HuH-7.5 (cell line): ENCODE measurements at places on chromosomes 1 and 21.

- DNase-seq: no peak
Observed at GRCh38 chr1:91537281-91537986, 36.8 kb downstream of the CDC7 start.

DNA sequence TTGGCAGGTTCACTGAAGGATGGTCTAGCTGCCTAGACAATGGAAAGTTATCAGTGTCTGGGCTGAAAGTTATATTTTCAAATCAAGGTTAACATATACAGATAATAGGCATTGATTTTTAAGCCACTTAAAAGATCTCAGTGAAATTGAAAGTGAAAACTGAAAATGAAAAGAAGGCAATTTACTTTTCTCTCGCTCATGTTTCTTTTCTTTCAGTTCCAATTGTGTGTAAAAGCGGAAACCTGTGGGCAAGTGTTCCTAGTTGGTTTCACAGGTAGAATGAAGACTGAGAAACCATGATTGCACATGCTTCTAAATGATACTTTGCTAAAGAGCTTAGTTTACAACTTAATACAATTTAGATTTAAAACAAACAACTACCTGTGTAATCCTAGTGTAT is 383.7 kb downstream of the ZP4 start:
- no peak for DNase-seq

DNA sequence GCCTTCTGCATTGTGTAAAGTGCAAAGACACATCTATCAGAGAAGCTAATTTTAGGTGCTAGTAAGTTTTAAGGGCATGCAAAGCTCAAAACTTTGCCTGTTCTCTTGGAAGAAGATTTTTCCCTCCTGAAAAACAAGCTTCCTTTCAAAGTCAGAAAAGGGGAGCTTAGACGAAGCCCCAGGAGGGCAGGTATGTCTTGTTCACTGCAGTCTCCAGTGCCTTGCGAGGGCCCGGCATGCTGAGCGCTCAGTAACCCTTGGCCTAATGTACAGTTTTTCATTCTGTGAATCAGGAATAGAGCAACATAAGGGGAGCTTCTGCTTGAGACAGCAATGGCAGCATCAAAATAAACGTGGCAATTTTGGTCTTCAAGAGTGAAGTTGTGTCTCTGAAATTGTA is 35.0 kb downstream of the GALNT2 start:
- no peak for DNase-seq

DNA sequence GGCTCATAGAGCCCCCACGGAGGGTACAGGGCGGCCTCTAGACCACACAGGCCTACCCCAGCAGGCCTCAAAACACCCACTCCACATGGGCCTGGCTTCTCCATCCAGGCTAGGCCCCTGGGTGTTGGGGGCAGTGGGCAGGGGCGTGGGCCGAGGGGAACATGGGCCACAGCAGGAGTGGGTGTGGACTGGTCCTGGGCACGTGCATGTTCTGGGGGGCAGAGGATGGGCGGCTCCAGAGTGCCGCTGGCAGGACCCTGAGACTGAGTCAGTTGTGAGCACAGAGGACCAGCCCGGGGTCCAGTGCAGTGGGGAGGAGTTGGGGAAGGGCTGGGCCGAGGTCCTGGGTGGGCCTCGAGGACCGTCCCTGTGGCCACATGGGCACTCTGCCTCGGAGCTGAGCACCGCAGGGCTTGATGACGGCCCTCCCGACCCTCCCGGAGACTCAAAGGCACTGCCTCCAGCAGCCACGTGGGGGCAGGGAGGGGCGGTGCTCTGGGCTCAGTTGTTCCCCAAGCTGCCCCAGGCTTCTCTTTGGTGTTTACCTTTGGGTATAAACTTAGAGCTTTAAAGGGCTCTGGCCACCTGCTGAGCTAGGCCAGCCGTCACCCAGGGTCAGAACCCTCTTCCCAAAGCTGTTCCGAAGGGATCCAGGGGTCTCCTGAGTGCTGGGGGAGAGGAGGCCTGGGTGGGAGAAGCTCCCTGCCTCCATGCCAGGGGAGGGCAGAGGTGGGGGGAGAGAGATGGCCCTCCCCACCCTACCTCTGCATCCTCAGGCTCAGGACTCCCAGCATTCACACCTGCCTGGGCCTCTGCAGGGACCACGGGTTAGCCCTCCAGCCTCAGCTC is 79.9 kb downstream of the MORN1 start:
- DNase-seq: peak; percentile 76

- DNase-seq: no peak
Observed at GRCh38 chr1:203915811-203916210, 54.4 kb downstream of the SNRPE start.

GRCh38 chr1:11132563-11133293 is 33.1 kb upstream of the EXOSC10 start:
- DNase-seq: no peak

- DNase-seq: no peak
Observed at GRCh38 chr21:40011371-40011770, 144.1 kb downstream of the PCP4 start.

- DNase-seq: peak; percentile 86
Observed at GRCh38 chr1:6424619-6425593, at the start of gene ESPN. Gene ESPN, plus strand, starts transcription at chr1:6424776. Its CDS starts 180 bp downstream, at chr1:6424956.

DNA sequence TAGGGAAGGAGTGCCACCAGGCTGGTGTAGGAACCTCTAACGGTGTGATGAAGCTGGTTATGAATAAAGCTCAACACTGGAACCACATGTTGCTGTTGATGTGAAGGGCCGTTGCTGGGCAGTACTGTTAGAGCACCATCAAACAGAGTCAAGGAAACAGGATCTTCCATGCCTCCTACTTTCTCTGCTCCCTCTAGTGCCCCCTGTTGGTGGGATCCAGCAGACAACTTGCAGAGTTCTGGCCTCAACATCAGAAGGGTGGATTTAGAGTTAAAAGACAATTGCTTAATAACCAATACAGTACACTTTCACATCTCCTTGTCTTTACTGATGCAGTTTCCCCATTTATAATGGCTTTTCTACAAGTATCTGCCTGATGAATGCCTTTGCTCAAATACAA is 336.4 kb downstream of the NTNG1 start:
- DNase-seq: no peak

GRCh38 chr1:82978461-82979324 is 1020.2 kb downstream of the TTLL7 start:
- no peak for DNase-seq

DNA sequence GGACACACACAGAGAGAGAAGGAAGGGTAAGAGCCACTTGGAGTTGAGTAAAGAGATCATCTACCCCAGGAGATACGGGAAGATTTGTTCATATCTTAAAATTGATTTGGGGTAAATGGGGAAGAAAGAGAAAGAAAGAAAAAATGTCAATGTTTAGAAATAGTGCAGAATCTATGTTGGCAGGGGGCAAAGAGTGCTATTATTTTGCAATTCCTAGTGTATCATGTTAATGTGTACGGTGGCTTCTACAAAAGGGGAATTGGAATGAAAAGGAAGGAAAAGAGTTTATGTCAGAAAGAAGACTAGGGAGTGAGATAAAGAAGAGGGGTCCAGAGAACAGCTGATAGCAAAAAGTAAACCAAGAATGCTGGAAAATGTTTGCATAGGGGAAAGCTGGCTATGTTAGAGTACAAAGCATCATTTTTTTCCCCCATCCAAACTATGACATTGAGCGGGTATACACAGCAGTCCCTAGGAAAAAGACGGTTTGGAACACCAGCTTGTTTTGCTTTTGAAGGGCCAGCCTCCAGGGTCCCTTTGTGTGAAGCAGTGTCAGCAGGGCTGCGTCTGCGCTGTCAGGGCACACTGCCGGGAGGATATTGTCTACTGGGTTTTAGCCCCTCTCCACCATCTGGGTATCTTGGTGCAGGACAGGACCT is 10.8 kb downstream of the LRRC8D start:
- DNase-seq: no peak

DNA sequence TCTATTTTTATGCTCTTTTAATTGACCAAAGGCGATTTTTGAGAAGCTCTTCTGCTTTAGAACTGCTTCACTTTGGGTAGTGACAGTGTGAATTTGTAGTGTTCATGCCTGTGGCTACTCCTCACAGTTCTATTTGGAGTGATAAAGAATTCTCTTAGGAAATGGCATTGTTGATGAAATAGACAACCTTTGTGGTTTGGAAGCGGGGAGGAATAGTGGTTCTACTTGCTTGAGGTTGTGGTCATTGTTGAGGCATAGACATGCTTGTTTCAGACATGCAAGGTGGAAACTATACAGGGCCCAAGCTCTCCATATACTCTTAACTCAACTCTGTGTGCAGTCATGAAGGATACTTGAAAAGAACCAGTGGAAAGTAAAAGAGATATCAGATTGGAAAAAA is 481.1 kb upstream of the NEGR1 start:
- DNase-seq: no peak

- DNase-seq: no peak
Observed at GRCh38 chr1:192771341-192771740, 37.5 kb upstream of the RGS2 start.

DNA sequence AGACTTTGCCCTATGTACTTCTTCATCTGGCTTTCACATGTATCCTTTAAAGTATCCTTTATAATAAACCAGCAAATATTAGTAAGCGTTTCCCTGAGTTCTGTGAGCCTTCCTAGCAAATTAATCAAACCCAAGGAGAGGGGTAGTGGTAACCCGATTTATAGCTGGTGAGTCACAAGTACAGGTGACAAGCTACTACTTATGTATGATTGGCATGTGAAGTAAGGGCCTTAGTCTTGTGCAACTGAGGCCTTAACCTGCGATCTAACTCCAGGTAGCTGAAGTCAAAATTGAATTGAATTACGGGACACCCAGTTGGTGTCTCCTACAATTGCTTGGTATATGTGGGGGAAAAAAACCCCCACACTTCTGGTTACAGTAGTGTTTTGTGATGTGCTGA is 26.0 kb downstream of the SLC16A1 start:
- DNase-seq: no peak

DNA sequence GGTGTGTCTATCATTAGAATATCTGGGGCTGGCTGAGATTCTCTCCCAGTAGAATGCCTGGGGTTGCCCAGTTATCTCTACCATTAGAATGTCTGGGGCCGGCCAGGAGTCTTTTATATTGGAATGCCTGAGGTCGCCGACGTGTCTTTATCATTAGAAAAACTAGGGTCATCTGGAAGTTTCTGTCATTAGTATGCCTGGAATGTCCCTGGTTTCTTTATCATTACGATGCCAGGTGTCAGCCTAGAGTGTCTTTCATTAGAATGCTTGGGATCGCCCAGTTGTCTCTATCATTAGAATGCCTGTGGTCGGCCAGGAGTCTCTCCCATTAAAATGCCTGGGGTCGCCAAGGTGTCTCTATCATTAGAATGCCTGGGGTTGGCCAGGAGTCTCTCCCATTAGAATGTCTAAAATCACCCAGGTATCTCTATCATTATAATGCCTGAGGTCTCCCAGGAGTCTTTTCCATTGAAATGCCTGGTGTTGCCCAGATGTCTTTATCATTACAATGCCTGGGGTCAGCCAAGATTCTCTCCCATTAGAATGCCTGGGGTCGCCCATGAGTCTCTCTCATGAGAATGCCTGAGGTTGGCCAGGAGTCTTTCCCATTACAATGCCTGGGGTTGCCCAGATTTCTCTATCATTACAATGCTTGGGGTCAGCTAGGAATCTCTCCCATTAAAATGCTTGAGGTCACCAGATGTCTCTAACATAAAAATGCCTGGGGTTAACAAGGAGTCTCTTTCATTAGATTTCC is 53.2 kb downstream of the RNF187 start:
- DNase-seq: no peak

DNA sequence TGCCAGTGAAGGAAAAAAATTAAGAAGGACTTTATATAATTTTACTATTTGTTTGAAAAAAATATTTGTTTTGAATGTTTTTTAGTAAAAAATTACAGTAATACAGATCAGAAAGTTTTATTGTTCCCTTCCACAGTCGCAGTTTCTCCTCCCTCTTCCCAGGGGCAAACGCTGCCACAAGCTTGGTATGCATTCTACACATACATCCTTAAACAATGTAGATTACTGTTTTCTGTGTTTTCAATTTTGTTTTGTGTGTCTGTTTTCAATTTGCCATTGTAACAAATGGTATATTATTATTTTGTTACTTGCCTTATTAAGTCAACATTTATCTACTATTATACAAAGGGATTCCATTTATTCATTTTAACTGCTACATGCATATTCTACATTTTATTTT is 257.1 kb downstream of the HMCN1 start:
- DNase-seq: no peak

GRCh38 chr1:59698386-59698785 is 116.4 kb upstream of the HOOK1 start:
- no peak for DNase-seq

DNA sequence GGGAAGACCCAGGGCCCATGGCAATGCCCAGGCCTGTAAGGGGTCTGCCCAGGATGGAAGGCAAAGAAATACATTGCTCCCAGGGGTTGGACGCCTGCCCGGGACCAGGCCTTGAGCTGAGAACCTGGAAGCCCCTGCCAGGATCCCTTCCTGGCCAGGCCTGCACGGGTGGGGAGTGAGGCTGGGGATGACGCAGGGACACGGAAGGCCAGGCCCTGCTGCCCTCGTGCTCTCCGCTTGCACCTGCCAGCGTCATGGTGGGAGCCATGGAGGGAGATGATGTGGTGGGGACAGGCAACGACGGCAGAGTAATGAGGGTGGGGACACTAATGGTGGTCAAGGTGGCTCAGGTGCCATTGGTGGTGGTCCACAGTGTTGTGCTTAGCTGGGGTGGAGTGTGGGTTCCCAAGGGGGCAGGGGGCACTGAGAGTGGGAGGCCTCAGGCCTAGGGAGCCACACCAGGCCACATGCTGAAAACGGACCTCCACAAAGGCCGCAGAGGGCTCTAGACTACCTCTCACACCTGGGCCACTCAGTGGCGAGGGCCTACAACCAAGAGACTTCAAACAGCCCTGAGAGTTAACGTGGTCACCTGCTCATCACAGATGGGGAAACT is 4.3 kb downstream of the HES3 start:
- DNase-seq: no peak

DNA sequence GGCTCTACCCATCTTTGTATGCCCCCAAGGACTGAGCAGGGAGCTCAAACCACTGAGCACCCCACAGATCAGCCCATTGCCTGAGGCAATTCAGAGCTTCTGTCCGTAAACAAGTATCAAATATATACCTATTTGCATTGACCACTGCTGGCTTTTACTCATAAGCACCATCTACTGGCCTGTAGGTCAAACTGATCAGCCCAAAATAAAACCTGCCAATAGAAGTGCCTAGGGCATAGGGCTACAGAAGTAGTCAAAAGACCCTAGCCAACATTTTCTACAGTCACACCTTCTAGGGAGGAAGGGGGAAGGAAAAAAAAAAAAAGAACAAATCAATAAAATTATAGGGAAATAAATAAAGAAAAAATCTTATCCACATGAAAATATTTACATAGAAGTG is 5.3 kb upstream of the LCE3D start:
- no peak for DNase-seq

DNA sequence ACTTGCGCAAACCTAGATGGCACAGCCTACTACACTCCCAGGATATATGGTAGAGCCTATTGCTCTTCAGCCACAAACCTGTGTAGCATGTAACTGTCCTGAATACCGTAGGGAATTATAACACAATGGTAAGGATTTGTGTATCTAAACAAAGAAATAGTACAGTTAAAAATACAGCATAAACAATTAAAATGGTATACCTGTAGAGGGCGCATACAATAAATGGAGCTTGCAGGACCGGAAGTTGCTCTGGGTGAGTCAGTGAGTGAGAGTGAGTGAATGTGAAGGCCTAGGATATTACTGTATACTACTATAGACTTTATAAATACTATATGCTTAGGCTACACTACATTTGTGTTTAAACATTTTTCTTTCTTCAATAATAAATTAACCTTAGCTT is 99.3 kb downstream of the PLD5 start:
- no peak for DNase-seq
